ENCODE measurements at places on chromosomes 2 and 18.
A peak's percentile ranks its signal among the peaks of the same experiment; 100 is the strongest.

GRCh38 chr18:28174181-28174905 is 2.6 kb downstream of the CDH2 start:
- DNase-seq, result no peak

DNA sequence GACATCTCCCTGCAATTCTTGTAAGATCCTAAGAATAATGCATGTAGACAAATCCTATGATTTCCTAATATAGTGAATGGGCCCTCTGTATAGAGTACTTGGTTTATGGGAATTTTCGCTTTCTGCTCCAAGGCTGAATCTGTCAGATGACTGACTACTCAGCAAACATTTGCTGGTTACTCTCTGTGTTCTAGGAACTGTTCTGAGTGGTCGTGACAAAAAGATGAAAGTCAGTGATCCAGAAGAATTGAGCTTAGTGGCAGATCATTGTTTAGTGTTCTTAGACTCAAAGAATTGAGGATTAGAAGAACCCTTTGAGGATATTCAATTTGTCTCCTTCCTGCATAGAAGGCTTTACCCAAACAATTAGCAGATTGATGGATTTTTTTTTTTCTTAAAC is 10.0 kb downstream of the XRCC5 start:
- DNase-seq, result no peak

DNA sequence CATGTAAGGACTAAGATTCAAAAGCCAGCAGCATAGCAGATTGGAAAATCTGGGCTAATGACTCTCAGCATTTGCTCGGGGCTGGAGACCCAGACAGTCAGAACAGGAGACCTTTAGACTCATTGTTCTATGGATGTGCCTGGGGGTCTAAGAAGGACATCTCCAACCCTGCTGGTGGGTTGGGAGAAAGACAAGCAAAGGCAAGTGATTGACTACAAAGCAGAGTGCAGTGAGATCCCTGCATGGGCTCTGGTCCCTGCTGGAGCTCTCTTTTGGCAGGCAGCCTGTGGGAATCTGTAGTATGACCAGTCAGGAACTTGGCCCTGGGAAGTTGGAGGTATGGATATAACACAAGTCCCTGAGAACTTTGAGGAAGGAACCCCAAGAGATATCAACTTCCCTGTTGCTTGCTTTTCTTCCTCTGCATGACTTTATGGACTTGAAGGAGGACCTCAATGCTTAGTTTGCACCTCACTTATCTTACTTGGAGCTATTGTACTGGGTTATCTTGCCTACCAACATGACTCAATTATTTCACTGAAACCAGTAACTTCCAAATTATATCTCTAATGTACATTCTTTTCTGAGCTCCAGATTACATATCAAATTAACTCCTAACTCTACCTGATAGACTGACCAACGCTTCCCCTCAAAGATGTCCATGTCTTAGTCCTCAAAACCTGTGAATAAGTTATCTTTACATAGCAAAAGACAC is 236.0 kb downstream of the CYRIA start:
- no peak for DNase-seq

- DNase-seq, result no peak
These were observed 1.5 kb downstream of the NDC80 start for GRCh38 chr18:2572892-2573291.

GRCh38 chr18:8389391-8390340 is 219.6 kb upstream of the RAB12 start:
- DNase-seq, result peak; percentile 56

DNA sequence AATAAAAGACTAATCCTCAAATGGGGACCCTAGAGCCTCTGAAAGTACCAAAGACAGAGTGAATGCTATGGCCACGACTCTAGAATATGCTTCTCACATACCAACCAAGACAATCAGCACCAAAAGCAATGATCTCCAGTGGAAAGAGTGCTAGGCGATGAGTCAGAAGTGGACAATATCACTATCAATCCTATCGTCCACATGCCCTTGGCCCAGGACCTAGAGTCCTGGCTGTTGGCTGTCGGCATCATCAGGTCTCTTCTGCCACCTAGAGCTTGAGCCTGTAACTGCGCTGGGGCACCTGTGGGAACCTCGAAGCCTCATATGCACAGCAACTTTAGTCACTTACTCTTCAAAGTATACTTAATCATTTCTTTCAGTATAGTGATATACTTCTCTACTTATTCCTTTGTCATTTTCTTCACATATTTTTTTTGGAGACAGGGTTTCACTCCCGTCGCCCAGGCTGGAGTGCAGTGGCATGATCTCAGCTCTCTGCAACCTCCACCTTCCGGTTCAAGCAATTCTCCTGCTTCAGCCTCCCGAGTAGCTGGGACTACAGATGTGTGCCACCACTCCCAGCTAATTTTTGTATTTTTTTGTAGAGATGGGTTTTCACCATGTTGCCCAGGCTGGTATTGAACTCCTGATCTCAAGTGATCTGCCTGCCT is 29.7 kb downstream of the NOL10 start:
- peak; percentile 68 for DNase-seq

GRCh38 chr2:186135686-186136085 is 350.4 kb upstream of the ZC3H15 start:
- DNase-seq, result no peak

DNA sequence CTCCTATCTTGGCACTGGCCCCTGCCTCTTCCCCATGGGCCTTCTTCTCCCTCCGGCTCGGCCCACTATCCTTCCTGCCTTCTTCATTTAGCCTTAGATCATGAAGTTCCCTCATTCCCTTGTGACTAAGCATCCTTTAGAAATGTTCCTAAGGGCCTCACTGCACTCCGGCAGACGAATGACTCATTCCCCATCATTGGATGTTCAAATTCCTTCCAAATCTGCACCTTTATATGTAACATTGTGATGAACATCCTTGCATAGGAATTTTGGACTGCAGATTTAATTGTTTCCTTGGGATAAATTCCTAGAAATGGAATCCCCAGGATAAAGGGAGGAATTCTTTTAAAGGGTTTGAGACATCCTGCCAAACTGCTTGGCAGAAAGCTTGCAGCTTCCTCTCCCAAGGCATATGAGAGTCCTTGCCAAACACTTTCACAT is 19.0 kb downstream of the CRACDL start:
- no peak for DNase-seq

DNA sequence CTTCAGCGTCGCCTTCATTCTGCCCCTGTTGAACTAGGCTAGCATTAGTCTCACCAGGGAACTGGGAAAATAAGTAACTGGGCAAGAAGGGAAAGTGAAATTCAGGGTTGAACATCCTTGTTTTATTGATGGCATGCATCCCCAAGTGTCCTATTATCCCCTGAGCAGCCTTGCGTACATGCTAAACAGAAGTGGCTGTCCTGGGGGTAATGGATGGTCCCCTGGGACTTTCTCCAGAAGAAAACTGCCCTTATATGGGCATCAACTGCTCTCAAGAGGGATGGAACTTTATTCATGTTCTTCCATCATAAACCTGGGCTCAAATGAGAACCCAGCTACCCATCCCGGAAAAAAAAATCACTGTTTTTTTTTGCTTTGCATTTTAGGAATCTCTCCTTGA is 11.8 kb upstream of the SMIM21 start:
- DNase-seq, result no peak

- no peak for DNase-seq
These were observed 121.5 kb upstream of the RASGRP3 start for GRCh38 chr2:33354981-33355380.

GRCh38 chr2:225037415-225038230 is 4.6 kb downstream of the DOCK10 start:
- no peak for DNase-seq

GRCh38 chr2:101848769-101849410 is 142.9 kb upstream of the IL1R2 start:
- DNase-seq, result no peak

DNA sequence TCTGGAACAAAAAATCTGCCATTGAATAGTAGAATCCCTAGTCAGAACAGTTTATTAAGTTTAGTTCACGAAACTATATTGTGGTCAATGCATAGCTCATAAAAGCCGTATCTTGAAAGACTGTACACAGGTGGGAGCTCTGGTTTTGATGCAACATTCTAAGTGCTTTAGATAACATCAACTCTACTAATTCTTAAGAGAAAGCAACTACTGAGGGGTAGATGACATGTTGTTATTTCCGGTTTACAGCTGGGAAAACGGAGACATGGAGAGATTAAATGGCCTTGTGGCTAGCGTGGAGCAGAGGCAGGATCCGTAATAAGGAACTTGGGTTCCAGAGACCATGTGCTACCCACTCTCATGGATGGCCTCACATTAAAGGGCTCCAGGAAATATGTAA is 4.2 kb upstream of the ITGA6 start:
- DNase-seq, result no peak

- DNase-seq, result no peak
These were observed 23.0 kb upstream of the TMEM200C start for GRCh38 chr18:5918205-5918858.

- DNase-seq, result no peak
These were observed 99.3 kb downstream of the TPO start for GRCh38 chr2:1512321-1513289.

GRCh38 chr2:7241041-7241745 is 324.0 kb downstream of the RNF144A start:
- DNase-seq, result no peak

DNA sequence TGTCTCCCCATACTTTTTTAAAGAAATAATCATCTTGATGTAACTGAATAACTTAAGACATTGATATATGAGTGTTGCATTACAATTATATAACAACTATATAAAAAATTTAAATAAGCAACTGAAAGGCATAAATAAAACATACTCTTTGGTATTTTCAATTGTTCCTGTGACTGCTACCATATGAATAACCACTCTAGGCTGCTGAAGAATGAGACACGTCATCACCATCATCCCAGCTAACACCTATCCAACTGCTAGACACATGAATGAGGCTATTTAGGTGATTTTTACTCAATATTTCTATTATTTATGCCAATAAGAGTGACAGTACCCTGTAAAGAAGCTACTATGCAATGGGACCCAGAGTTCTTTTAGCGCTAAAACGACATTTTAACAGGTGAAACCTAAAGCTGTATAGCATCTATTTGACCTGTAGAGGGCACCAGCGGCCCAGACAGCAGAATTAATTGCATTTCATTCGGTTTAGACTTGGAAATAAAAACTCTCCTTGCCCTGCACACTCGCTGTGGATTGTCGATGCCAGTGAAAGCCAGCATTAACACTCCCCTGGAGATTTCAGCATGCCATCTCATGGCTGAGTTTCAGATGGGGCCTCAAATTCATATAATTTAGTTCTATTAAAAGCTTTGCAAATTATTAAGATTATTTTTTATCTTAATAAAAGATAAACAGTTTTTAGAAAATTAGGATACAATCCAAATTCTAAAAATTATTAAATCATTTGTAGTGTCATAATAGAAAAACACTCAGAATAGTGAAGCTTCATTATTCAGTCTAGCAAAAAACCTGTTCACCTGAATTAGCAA is 89.4 kb upstream of the MAP2 start:
- DNase-seq, result peak; percentile 59

DNA sequence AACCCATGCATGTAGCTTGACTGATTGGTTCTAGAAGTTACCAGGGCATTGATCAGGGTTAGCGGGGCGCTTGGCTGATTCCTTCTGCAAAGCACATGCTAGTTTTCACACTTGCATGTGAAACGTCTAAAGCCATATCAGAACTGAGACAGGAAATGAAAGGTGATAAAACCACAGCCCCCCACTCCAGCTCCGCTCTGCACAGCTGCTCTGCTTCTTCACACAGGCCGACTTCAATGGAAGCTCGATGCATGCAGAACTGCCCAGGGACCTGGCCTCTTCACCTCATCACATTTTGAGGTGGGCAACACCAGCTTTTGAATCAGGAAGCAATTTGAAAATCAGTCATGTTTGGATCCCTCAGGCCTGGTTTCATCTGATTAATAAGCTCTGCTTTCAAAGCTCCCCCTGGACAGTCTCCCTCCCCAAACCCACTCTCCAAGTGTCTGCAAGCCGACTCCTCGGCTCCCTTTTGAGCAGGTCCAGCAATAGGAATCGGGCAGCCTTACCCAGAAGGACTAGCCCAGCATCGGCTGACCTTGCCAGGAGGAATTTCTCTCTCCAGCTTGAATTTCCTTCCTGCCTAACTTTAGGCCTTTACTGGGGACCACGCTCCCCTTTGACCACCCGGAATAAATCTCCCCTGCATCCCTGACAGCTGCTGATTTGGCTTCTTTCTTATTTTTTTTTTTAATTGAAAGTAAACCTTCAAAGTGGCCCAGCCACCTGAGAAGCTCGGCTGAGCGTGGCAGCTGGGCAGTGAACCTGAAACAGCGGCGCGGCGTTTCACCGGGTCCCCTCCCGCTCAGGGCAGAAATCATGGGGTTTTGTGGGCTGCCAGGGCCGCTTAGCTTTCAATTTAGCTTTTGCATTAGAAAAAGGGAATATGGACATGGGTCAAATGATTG is 31.7 kb downstream of the HRH4 start:
- DNase-seq, result no peak

- DNase-seq, result no peak
These were observed 218.9 kb downstream of the PARD3B start for GRCh38 chr2:204763974-204764703.

DNA sequence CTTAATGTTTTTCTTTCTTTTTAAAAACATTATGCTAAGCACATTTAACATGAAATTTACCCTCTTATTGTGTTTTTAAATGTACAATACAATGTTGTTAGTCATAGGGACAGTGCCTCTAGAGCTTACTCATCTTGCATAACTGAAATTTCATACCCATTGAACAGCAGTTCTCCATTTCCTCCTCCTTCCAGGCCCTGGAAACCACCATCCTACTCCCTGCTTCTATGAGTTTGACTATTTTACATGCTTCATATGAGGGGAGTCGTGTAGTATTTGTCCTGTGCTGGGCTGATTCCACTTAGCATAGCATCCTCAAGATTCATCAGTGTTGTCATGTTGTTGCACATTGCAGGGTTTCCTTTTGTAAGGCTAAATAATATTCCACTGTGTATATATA is 92.6 kb downstream of the SPATS2L start:
- DNase-seq, result no peak

DNA sequence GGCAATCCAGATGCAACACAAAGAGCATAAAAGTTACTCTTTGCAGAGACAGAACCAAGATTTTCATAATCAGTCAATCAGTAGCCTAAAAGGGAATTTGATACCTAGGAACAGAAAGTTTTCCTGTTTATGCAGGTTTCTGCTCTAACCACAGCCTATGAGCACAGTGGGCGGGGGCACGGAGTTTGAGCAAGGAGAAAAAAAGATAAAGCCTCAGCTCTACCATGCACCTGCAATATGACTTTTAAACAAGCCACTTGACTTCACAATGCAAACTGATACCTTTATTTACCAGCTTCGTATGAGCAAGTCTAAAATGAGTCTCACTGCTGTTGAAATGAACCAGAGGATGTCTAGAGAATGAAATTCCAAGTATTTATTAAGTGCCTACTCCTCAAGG is 5.6 kb upstream of the LRATD1 start:
- DNase-seq, result no peak

- no peak for DNase-seq
These were observed 28.6 kb downstream of the TPRKB start for GRCh38 chr2:73708527-73708926.

- DNase-seq, result peak; percentile 16
These were observed 4.0 kb downstream of the MOCOS start for GRCh38 chr18:36191286-36191685.

GRCh38 chr2:101272045-101272784 is 19.5 kb downstream of the CNOT11 start:
- no peak for DNase-seq

Measured in left lobe of liver (tissue), 2 donors.